ENCODE measurements at places on chromosomes 7 and 10.
A peak's percentile ranks its signal among the peaks of the same experiment; 100 is the strongest.

DNA sequence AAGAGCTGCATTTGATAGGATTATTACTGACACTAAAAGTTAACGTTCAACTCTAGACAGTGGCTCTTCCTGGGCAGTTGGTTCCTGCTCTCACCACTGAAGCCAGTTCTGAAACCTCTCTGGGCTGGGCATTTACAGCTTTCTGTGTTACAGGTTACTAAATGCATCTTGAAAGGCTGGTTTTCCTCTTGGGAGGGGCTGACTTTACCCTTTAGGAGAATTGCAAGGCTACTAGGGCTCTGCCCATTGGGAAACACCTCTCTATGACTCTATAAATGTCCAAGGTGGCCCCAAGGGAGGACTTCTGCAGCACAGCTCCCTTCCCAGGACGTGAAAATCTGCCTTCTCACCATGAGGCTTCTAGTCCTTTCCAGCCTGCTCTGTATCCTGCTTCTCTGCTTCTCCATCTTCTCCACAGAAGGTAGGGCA, at the start of gene GPR15LG:
Gene GPR15LG, plus strand, starts transcription at position 301 of the 429 bp plus-strand sequence. Its CDS starts 51 bp downstream, at position 352.
- no peaks in the 10 kb centered on the region for H3K27me3 ChIP-seq
- no peaks in the 10 kb centered on the region for H3K4me1 ChIP-seq
- H3K27ac ChIP-seq, result no peak within 1 kb of the TSS
- H3K4me3 ChIP-seq, result no peak within 1 kb of the TSS
- DNase-seq, result no peak

DNA sequence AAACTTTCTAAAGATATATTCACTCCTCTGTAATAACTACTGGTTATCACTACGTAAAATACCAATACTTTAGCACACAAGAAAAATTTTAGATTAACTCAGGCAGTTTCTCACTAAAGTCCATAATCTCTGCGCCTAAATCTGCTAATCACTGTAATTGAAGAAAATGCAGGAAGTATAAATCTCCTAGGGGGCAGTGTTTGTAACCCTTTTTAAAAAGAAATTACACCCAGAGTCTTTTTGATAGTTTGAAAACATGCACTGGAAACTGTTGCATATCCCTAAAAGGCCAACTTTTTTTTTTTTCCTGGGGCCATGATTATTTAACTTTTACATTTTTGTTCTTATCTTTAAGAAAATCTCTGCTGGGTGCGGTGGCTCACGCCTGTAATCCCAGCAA, 209.6 kb downstream of the KIAA1217 start:
- H3K27me3 ChIP-seq, result no peaks in the 10 kb centered on the region
- DNase-seq, result no peak
- H3K4me1 ChIP-seq, result peaks cover 14% of the 10 kb centered on the region
- no peaks in the 10 kb centered on the region for H3K36me3 ChIP-seq

DNA sequence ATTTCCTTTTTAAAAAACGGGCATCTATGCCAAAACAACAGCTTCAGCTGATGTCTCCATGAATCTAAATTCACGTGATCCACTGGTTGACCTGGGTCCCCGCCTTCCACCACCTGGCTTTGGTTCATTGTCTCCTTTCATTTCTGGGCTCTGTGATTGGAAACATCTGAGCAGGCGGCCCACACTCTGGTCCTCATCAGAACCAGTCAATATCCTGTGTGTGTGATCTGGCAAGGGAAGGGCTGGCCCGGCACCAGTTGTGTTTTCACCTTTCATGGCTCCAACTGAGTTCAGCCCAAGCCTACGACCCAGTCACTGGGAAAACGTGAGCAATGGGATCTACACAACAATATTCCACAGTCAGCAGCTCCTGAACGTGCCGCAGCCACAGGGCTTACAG, 46.2 kb downstream of the PARP12 start:
- no peak for DNase-seq
- no peak overlapping the region for H3K4me3 ChIP-seq

- no peaks in the 10 kb centered on the region for H3K4me1 ChIP-seq
- 0 out of 2 replicates have a peak, but pooled peaks cover 3% of the 10 kb centered on the region for H3K27me3 ChIP-seq
- no peak overlapping the region for H3K27ac ChIP-seq
- H3K36me3 ChIP-seq, result no peaks in the 10 kb centered on the region
These were observed 58.0 kb upstream of the EBF3 start for GRCh38 chr10:130022086-130022485.

DNA sequence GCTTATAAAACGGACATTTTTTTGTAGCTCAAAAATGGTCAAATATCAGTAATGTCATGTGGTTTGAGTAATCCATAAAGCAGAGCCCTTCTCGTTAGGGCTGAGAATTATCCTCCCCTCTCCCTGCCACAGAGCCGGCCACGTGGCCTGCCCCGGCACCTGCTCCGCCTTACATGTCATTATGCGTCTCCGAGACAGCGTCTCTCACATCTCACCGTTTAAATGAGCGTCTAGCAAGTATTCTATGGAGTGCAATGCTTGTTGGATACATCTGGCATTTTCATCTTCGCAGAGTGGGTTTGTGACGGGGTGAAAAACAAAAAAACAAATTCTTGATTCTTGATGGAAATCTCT, 86.1 kb downstream of the CUX1 start:
- no peak overlapping the region for H3K4me3 ChIP-seq
- H3K36me3 ChIP-seq, result no peaks in the 10 kb centered on the region
- no peaks in the 10 kb centered on the region for H3K27me3 ChIP-seq
- no peak overlapping the region for H3K27ac ChIP-seq

GRCh38 chr7:117873310-117874190, at the start of gene CTTNBP2:
Gene CTTNBP2 (minus strand): TSS chr7:117873441. CDS start chr7:117873415, 26 bp downstream.
- peak within 1 kb of the TSS; percentile 93 for H3K27ac ChIP-seq
- H3K36me3 ChIP-seq, result no peaks in the 10 kb centered on the region
- no peaks in the 10 kb centered on the region for H3K27me3 ChIP-seq
- H3K4me3 ChIP-seq, result peak within 1 kb of the TSS; percentile 92

GRCh38 chr7:41096917-41097316, 606.0 kb downstream of the INHBA start:
- no peak overlapping the region for H3K27ac ChIP-seq
- H3K4me3 ChIP-seq, result no peak overlapping the region
- no peak for DNase-seq
- no peaks in the 10 kb centered on the region for H3K36me3 ChIP-seq

- H3K27me3 ChIP-seq, result no peaks in the 10 kb centered on the region
- H3K4me3 ChIP-seq, result no peak overlapping the region
- H3K4me1 ChIP-seq, result 0 out of 2 replicates have a peak, but pooled peaks cover 4% of the 10 kb centered on the region
These were observed 20.3 kb upstream of the HECTD2 start for GRCh38 chr10:91389636-91390512.

- H3K36me3 ChIP-seq, result peaks cover 14% of the 10 kb centered on the region
- H3K27ac ChIP-seq, result no peak overlapping the region
- no peak for DNase-seq
These were observed 334.8 kb downstream of the DNAJB6 start for GRCh38 chr7:157671358-157672255.

- H3K4me1 ChIP-seq, result peaks cover 32% of the 10 kb centered on the region
- no peak overlapping the region for H3K27ac ChIP-seq
- no peaks in the 10 kb centered on the region for H3K36me3 ChIP-seq
- DNase-seq, result no peak
- H3K27me3 ChIP-seq, result peaks cover 7% of the 10 kb centered on the region
These were observed 81.8 kb upstream of the SFMBT2 start for GRCh38 chr10:7492660-7493046.

DNA sequence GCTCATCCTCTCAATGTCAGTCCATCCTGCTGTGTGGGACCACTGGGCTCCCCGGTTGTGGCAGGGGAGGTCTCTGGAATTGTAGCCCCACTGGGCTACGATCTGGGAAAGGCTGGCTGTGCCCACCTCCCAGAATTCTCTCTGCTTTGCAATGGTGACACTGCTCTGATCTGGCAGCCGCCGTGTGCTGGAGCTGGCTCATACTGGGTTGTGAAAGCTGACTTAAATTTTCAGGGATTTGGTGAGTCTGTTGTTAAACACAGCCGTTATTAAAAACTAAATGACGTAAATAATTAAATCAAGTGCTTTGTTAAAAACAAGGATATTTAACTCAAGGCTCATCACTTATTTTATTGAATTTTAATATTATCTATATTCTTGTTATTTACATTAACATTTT, 160.0 kb downstream of the TAX1BP1 start:
- no peaks in the 10 kb centered on the region for H3K27me3 ChIP-seq
- peaks cover 37% of the 10 kb centered on the region for H3K4me1 ChIP-seq
- H3K4me3 ChIP-seq, result no peak overlapping the region
- DNase-seq, result no peak
- H3K36me3 ChIP-seq, result no peaks in the 10 kb centered on the region
- H3K27ac ChIP-seq, result no peak overlapping the region

- DNase-seq, result no peak
- no peak overlapping the region for H3K4me3 ChIP-seq
- no peaks in the 10 kb centered on the region for H3K27me3 ChIP-seq
- no peaks in the 10 kb centered on the region for H3K36me3 ChIP-seq
- H3K27ac ChIP-seq, result peak overlapping the region; percentile 75
These were observed 566.0 kb downstream of the SUGCT start for GRCh38 chr7:40700653-40701421.

- DNase-seq, result no peak
- no peaks in the 10 kb centered on the region for H3K36me3 ChIP-seq
- H3K27ac ChIP-seq, result no peak overlapping the region
- no peak overlapping the region for H3K4me3 ChIP-seq
These were observed 49.9 kb downstream of the SORCS3 start for GRCh38 chr10:104690959-104691358.

GRCh38 chr10:78371136-78371535, 337.5 kb downstream of the RPS24 start:
- no peaks in the 10 kb centered on the region for H3K27me3 ChIP-seq
- H3K4me1 ChIP-seq, result peaks cover 9% of the 10 kb centered on the region
- no peak for DNase-seq
- H3K27ac ChIP-seq, result no peak overlapping the region

- no peaks in the 10 kb centered on the region for H3K27me3 ChIP-seq
- no peak overlapping the region for H3K4me3 ChIP-seq
- no peaks in the 10 kb centered on the region for H3K36me3 ChIP-seq
- no peak for DNase-seq
- H3K27ac ChIP-seq, result no peak overlapping the region
- H3K4me1 ChIP-seq, result peaks cover 39% of the 10 kb centered on the region
These were observed 113.7 kb downstream of the SFMBT2 start for GRCh38 chr10:7297094-7297493.

DNA sequence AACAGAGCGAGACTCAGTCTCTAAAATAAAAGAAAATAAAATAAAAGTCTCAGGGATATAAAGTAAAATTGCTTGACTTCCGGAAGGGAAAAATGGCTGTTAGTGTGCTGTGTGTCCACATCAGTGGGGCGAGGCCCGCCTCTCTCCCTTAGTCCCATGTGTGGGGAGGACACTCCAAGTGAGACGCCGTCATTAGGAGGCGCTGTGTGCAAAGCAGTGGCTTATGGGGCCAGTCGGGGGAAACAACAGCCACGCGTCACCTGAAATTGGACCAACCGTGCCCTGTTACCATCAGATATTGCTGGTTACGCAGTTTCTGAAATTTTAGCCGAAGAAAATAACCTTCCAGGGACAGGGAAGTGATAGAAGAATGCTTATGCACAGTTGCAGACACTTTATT, 15.8 kb downstream of the SFXN4 start:
- no peak overlapping the region for H3K4me3 ChIP-seq
- no peaks in the 10 kb centered on the region for H3K4me1 ChIP-seq
- DNase-seq, result peak; percentile 63
- peaks cover 27% of the 10 kb centered on the region for H3K36me3 ChIP-seq
- H3K27ac ChIP-seq, result no peak overlapping the region
- H3K27me3 ChIP-seq, result no peaks in the 10 kb centered on the region

GRCh38 chr10:32949221-32949678, 8.8 kb downstream of the ITGB1 start:
- H3K27ac ChIP-seq, result peak overlapping the region; percentile 67
- no peak for DNase-seq
- H3K36me3 ChIP-seq, result no peaks in the 10 kb centered on the region
- peaks cover 88% of the 10 kb centered on the region for H3K4me1 ChIP-seq

DNA sequence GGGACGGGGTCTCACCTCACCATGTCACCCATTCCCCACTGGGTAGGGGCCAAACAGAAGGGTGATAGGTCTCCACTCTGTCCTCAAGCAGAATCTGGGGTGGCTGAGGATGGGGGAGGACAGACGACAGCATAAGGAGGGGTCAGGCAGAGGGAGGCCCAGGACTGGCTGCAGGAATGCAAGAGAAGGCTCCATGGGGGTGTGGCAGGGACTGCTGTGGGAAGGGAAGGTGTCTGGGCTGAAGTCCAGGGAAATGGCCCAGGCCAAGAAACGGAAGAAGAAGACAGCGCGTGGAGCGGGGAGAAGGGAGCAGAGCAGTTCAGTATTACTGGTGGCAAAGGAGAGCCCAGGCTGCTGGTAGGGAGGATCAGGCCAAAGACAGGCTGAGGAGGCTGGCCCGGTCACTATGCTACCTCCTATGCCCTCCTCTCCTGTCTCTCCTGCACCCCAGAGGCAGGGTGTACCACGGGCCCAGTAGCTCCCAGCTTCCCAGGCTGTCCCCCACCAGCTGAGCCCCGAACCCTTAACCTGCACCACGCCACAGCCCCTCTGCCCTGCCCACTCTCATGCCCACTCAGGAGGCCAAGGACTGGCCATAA, 60.9 kb downstream of the GRB10 start:
- DNase-seq, result no peak
- H3K4me3 ChIP-seq, result no peak overlapping the region
- H3K4me1 ChIP-seq, result peaks cover 37% of the 10 kb centered on the region

DNA sequence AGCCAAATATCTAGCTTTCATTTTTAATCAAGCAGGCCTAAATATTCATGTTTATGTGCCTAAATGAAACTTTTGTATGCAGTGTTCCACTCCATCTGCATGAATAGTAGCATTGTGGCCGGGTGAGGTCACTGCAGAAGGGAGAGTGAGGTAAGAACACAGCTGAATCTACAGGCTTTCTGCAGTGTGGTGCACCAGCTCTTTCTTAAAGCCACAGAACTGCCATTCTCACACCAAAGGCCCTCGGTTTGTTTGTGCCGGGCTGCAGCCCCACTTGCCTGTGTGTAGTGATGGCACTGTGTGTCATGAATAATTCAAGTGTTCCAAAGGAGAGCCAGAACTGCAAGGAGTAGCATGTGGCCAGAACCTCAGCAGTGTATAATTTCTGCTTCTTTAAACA, 204.1 kb downstream of the TRIL start:
- no peak overlapping the region for H3K4me3 ChIP-seq
- peaks cover 5% of the 10 kb centered on the region for H3K4me1 ChIP-seq
- H3K36me3 ChIP-seq, result no peaks in the 10 kb centered on the region
- no peak for DNase-seq

DNA sequence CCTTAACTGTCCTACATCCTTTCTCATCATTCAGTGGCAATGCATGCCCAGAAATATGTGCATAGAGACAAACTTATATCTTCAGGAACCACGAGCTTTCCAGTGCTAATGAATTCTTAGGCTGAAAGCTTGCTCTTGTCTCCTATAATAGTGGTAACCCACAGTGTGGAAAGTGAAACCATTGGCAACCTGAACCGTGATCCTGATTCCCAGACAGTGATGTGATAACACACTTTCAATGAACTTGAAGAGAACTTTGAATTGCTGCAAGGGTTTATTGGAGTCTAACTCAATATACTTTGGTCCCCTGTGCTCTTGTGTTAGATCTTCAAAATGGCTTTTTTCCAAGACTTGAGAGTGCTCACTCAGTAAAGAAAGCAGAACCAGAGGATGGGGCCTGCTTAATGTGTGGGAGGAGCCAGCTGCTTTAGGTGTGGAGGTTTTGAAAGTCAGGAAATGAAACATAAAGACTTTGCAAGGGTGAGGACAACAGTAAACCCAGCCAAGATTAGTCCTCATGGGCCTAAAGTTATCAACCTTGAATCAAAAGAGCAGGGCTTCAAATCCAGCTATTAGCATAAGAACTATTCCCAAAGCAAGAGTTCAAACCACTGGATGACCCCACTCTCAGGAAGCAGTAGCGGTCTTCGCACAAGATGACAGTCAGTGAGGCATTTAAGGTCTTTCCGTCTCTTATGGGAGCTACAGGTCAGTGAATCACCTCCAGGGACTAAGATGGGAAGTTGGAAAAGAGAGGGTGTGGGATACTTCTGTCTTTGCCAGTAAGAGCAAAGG, 332.4 kb upstream of the NRP1 start:
- peaks cover 8% of the 10 kb centered on the region for H3K36me3 ChIP-seq
- DNase-seq, result no peak
- H3K4me3 ChIP-seq, result no peak overlapping the region

Measured in WTC11 (cell line).